ENCODE measurements at places on chromosomes 12 and 14. TPM values are rescaled to one million over a fixed set of nuclear protein-coding genes. Genes with fewer than 3 reads are reported as not detected.
A peak's percentile ranks its signal among the peaks of the same experiment; 100 is the strongest.

DNA sequence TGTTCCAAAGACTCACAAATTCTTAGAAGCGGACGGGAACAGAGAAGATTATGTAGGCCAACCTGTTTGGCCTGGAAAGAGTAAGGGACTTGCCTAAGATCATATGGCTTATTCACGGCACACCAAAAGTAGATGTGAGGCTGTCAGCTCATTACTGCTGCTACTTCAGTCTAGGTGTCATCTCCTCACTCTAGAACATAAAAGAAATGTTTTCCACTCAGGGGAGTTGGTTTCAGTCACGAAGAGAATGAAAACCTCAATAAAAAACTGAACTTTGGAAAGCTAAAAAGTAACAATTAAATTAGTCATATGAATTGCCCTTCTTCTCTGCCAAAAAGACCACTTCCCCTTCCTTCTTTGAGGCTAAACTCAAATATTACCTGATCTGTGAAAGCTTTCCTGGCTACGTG is 658 bp upstream of the CEP128 start:
- no peak for DNase-seq

Gene LRRK2
- total RNA-seq: 1.3 TPM

DNA sequence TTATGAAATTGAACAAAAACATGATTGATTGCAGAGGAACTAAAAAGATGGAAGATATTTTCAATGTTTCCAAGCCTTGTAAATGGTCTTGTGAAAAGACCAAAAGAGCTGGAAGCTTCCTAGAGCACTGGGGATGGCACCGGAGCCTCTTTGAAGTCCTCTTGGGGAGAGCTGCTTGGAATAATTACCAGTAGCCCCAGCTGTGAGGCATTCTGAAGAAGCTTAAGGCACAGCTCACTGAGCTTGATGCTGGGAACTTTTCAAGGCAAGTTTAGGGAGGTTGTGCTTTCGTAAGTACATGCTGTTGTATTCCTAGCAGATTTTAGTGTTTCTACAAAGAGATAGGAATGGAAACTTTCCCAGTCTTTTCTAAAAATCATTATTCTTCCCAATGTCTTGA is 13.9 kb downstream of the PDZRN4 start:
- no peak for DNase-seq

- DNase-seq: no peak
Measured at GRCh38 chr14:97366400-97366799, 569.2 kb downstream of the VRK1 start.

GRCh38 chr12:32312049-32312670 is 87.2 kb upstream of the FGD4 start:
- DNase-seq: peak; percentile 80

DNA sequence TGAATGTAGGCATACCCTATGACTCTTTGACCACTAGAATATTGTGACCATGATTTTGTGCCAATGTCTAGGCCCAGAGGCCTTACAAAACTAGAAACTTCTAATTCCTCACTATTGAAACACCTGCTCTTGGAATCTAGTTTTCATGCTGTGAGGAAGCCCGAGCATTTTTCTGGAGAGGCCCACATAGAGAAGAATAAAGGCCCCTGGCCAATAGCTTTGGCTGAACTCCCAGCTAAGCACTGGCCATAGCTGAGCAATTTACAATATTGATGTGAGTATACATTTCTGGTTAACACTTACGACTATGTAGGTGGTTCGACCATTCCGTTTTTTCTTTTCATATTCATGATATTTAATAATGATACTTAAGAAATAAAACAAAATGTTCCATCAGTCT is 190.3 kb downstream of the KCNH5 start:
- DNase-seq: no peak

Gene OR4N5
- not detected for total RNA-seq

DNA sequence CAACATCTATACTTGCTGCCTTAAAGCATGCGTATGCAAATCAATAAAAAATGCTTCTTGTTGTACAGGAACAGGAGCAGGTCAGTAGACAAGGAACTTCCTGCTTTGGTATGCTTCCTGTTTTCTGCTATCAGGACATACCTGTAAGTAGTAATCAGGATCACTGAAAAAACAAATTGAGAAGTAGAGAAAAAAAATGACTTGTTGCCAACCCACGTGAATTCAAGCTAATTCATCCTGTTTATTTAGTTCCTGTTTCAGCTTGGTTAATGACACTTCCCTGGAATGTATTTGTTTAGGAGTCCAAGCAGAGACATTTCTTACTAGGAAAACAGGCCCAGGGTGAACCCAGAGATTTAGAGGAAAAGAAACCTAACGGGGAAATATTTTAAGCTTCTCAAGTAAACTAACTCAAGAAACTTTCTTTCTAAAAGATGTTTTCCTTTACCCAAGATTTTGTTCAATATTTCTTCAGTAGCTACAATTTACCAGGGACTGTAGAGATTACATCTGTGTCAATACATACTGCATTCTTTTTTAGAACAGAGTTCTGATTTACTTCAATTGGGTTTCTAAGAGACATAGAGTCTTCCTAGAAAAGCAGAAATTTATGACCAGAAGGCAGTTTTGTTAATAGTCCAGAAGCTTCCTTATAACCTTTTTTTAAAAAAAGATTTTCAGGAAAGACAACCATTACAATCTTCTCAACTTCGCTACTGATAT is 124.2 kb downstream of the PAWR start:
- peak; percentile 52 for DNase-seq

GRCh38 chr12:111806304-111806703 is 35.7 kb upstream of the MAPKAPK5 start:
- DNase-seq: no peak

Gene KRT4
- not detected for total RNA-seq

DNA sequence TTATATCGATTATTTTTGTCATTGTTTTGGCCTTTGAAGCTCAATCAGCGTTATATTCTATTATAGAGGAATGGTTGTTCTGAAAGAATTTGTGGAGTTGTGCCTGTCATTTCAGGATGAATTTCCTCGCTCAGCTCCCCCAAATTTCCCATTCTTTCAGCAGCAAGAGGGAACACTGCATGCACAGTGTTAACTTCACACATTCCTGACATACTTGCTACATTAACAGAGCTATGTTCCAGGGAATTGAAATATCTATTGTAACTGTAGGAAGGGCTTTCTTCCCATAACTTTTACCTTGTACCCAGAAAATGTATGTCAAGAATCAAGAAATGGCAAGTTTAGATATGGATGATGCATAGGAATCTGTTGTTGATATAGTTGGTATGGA is 379.0 kb downstream of the LRIG3 start:
- DNase-seq: no peak

Gene C12orf54
- not detected for total RNA-seq

- no peak for DNase-seq
Measured at GRCh38 chr12:8680533-8680932, 17.3 kb upstream of the RIMKLB start.

DNA sequence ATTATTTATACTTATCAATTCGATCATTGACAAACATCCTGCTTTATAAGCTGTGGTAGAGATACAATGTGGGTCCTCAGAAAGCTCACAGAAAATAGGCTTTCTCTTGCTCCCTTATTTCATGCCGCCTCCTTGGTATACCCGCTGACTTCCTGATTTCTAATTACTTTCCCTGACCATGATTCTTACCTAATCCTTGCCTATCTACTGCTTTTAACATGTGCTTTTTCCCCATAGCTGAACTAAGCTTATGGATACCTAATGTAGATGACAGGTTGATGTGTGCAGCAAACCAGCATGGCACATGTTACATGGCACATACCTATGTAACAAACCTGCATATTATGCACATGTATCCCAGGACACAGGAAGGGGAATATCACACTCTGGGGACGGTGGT is 65.1 kb downstream of the ITPR2 start:
- no peak for DNase-seq

Measured in fibroblast of villous mesenchyme (primary cell).